ENCODE measurements at places on chromosomes 1 and 21.

GRCh38 chr1:164561472-164561871 lies 2.5 kb downstream of the PBX1 start:
- no peak for DNase-seq

- DNase-seq: no peak
Measured at GRCh38 chr1:10541286-10541685, 66.5 kb downstream of the PEX14 start.

DNA sequence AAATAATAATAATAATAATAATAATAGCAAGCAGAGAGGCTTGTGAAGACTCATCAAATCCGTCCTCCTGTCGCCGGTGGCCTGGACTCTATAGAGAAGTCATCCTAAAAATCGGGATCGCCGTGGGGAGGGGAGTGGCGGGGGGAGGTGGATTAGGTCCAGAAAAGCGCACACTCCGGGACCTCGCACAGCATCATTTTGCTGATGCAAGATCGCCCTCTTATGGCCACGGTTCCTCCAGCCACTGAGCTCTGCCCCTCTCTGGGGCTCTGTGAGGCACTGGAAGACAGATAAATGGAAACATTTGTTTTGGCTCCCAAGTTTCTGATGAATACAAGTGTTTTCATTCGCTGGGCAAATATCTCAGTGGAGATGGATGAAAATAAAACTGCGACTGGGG lies 612.0 kb downstream of the MATN1 start:
- DNase-seq: no peak

GRCh38 chr1:240094041-240094722 lies 2.5 kb downstream of the FMN2 start:
- no peak for DNase-seq

- DNase-seq: no peak
Measured at GRCh38 chr1:9448132-9449109, 90.8 kb upstream of the SLC25A33 start.

DNA sequence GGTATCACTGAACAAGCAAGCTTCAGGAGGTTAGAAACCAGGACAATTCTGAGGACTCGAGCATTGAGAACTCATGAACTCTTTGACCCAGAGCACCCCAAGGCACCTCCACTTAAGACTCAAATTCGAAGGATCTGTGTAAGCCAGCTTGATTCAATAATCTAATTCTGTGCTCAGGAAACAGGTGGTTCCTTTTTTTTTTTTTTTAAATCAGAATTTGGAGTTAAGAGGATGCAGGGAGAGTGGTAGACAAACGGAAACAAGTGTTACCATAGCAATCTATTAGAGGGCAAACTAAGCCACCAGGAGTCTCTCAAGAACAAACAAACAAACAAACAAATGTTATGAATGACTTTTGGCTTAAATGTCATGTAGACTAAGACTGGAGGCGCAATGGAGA lies 53.8 kb upstream of the DPH5 start:
- DNase-seq: no peak

DNA sequence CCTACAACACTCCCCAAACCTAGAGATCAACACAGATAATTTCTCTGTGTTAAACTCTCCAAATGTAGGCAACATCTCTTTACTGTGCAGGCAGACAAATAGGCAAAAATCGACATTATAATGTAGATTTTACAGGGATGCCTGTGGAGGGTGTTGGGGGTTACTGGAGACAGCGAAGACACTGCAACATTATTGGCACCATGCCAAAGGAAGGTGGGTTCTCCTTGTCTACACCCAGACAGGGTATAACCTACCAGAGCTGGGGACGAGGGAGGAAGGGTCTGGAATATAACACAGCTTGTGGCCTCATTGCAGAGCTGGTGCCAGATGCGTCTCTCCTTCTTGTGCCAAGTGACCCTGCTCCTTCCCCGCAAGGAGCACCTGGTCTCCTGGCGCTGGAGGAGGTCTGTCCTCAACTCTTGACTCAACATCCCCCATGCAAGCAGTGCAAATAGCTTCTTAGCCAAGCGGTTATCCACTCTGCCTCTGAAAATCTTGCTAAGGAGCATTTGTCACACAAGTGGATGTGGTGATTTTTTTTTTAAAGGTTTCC lies 404.0 kb downstream of the PRDM2 start:
- no peak for DNase-seq

- DNase-seq: no peak
Measured at GRCh38 chr1:224253721-224254120, 70.7 kb downstream of the DEGS1 start.

GRCh38 chr1:116794804-116795481 lies 40.7 kb downstream of the CD2 start:
- DNase-seq: no peak

GRCh38 chr1:33460144-33460543 lies 12.3 kb upstream of the ZSCAN20 start:
- no peak for DNase-seq

DNA sequence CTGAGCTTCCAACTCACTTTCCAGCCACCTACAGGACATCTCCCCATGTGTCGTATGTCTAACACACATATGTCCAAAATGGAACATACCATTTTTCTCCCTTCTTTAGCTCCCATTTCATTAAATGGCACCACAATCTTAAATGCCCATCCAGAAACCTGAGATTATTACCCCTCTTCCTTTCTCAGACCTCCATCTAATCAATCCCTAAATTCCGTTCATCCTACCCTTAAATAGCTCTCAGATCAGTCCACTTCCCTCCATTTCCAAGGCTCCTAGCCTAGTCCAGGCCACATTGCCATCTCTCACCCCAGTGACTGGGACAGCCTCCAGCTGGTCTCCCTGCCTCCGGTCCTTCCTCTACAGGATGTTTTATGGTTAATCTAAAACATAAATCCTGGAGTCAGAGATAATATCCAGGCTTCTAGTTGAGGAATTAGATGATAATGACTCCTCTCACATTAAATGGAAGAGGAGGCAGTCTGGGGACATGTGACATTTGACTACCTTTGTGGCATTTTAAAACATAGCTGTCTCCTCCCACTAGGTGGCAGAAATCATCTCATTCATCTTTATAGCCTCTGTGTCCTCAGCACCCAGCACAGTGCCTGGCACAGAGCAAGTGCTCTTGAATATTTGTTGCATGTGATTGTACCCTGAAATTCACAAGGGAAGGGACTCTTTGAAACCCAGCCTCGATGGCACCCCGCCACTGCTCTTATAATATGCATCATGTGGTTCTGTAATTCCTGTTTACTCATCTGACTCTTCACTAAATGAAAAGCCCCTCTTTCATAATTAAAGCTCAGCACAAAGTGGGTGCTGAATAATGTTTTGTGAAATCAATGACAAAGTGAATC lies 102.3 kb downstream of the TMEM53 start:
- DNase-seq: no peak

GRCh38 chr21:27759091-27759659 lies 792.3 kb upstream of the ADAMTS5 start:
- DNase-seq: no peak

DNA sequence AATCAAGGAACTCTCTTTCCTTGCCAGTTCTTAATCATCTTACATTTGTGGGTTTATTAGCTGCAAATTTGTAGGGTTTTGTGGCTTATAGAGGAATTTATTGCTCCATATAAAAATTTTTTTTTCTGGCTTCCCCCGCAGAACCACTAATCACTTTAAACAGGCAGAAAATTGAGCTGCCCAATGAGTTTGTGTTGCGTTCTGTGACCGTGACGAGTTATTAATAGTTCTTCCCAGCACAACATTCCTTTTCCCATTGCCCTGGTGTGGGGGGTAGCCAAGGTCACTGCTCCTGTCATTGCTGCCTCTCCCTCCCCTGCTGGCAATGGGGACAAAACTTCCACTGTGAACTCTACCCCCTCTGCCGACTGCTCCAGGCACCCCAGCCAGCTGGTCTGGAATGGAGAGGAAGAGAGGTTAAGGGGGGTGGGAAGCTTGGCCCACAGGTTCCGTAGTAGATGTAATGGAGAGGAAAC lies 55.1 kb downstream of the UBE2T start:
- no peak for DNase-seq

DNA sequence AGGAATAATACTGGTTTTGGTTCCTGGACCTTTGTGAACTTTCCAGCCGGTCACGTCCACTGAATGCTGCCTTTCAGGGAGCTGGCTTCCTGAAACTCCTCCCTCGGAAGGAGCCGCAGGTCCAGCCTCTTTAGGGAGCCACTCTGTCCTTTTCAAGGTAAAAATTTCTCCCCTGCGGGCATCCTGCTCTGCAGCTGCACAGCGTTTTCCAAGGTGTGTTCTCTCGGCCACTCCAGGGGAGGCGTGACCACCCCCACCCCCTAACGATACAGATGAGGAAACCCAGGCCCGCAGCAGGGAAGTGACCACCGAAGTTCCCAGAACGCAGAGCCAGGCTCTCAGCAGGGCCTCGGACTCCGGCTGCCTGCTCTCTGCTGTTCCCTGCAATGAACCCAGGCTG lies 21.5 kb downstream of the PADI2 start:
- DNase-seq: no peak

GRCh38 chr21:36769051-36769839 lies 70.3 kb downstream of the SIM2 start:
- no peak for DNase-seq

DNA sequence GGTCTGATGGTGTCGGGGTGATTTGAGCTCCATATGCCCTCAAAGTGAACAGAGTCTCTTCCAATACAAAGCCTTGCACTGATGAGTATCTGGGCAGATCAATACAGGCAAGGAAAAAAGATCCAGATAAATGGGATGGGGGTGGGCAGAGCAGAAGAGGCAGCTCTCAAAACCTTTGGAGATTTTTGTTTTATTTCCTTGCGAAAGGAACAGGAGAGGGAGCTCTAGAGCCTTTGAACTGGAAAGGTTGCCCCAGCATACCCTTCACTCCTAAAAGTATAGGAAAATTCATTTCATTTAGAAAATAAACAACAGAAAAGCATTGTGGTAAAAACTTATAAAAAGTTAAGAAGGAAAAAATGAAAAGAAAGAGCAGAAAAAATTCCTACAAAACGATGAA lies 31.4 kb upstream of the OLIG2 start:
- DNase-seq: no peak

- DNase-seq: no peak
Measured at GRCh38 chr21:29148530-29148929, 18.1 kb downstream of the MAP3K7CL start.

DNA sequence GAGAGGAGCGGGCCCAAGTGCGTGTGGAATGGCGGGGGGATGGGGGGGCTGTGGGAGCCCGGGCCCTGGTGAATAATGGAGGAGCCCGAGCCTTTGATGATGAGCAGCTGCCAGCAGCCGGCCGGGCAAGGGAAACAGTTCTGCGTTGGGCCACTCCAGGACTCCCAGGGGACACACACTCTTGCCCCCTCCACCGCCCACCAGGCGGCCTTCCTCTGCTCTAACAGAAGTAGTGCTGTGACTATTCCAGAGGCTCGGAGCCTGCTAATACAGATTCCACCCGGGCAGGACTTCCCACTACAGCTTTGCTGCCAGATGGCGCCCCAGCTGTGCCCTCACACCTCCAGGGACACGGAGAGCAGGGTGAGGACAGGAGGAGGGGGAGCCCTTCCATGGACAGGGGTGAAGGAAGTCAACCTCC lies 48.2 kb upstream of the LRP8 start:
- DNase-seq: peak; percentile 43

DNA sequence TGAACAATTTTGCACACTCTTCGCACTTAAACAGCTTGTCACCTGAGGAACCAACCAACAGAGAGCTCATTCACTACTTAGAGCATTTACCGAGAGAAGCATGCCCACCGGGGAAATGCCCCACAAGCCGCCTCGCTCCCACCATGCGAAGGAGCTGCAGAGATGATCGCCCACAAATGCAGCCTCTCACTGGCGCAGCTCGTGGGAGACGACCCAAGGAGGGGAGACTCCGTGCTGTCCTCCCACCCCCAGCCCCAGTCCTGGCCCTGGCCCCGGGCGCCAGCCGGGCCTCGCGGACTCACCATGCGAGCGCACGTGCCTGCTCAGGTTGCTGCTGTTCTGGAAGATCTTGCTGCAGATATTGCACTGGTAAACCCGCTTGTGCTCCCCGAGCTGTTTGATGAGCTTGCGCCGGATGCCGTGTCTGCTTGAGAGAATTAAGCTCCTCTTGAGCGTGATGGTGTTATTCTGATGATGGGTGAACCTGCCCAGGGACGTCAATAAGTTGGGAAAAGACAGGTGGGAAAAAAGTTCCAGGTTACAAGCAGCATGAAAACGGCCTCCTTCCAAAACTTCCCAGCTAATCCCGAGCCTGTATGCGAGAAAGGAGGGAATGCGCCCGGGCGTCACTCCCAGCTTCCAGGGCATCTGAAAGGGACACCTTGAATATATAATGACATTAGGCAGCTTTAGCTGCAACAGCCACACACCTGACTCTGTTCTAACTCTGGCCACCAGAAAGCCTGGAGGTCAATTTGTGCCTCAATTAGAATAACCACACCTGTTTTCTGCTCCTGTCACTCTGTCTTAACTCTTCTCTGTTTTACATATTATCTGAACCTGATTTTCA lies 42.8 kb downstream of the PRDM15 start:
- peak; percentile 44 for DNase-seq

GRCh38 chr1:156444407-156445001 lies 56.1 kb downstream of the MEF2D start:
- DNase-seq: peak; percentile 68

DNA sequence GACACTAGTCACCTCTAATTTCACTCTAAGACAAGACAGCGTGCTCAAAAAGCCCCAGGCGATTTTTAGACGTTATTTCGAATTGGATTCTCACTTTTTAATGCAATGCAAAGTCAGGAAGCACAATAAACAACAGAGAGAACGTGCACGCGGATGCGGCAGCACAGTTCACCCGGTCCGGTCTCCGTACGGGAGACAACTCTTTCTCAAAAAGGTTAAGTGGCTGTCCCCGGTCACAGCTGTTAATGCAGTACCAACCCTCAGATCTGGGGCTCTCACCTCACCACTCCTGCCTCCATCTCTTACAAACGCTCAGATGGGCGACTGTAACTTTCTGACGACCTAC lies 1.2 kb downstream of the HP1BP3 start:
- no peak for DNase-seq

All from activated effector memory CD4-positive, alpha-beta T cell treated with anti-CD3 and anti-CD28 coated beads, Interleukin-2, amount 50 U/mL, for 16 hours (primary cell).